ENCODE measurements at places on chromosomes 4 and X.

DNA sequence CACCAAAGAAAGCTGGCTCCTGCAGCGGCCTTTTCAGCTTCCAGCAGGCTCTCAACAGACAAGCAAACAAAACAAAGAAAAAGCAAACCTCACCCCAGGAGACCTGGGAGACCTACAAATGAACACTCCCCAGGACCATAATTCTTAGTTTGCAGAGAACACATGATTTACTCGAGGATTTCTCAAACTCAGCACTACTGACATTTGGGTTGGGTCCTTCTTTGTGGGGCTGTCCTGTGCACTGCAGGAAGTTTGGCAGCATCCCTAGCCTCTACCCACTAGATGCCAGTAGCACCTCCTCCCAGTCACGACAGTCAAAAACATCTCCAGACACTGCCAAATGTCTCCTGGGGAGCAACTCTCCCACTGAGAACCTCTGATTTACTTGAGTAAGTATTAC lies 21.9 kb downstream of the APOO start:
- DNase-seq = no peak

- no peak for DNase-seq
Observed at GRCh38 chr4:22174640-22175039, 226.1 kb upstream of the KCNIP4 start.

GRCh38 chr4:28883211-28883610 lies 1837.0 kb upstream of the PCDH7 start:
- DNase-seq = no peak

DNA sequence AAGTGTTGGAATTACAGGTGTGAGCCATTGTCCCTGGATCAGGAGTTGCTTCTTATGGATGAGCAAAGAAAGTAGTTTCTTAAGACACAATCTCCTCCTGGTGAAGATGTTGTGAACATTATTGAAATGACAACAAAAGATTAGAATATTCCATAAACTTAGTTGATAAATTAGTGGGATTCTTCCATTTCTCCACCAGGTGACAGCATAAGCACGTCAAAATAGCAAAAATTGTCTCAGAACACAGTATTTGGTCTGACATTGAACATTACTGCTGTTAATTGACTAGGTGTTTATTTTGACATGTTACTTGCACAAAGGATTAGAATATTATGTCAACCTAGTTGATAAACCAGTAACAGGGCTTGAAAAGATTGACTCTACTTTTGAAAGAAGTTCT lies 21.6 kb downstream of the CLDN34 start:
- DNase-seq = no peak

GRCh38 chr4:154465085-154465484 lies 26.5 kb downstream of the DCHS2 start:
- no peak for DNase-seq

DNA sequence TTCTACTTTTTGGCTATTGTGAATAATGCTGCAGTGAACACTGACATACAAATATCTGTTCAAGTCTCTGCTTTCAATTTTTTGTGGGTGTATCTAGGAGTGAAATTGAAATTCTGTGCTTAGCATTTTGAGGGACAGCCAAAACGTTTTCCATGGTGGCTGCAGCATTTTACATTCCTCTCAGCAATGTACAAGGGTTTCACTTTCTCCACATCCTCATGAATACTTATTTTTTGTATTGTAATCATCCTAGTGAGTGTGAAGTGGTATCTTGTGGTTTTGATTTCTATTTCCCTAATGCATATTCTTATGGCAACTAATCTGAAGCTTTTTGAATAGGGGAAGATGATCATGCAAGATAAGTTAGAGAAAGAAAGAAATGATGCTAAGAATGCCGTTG lies 40.3 kb downstream of the HSPA4L start:
- no peak for DNase-seq

GRCh38 chr4:53562409-53562808 lies 28.9 kb downstream of the LNX1 start:
- DNase-seq = no peak

- no peak for DNase-seq
Observed at GRCh38 chrX:67673741-67674274, 130.0 kb downstream of the AR start.

DNA sequence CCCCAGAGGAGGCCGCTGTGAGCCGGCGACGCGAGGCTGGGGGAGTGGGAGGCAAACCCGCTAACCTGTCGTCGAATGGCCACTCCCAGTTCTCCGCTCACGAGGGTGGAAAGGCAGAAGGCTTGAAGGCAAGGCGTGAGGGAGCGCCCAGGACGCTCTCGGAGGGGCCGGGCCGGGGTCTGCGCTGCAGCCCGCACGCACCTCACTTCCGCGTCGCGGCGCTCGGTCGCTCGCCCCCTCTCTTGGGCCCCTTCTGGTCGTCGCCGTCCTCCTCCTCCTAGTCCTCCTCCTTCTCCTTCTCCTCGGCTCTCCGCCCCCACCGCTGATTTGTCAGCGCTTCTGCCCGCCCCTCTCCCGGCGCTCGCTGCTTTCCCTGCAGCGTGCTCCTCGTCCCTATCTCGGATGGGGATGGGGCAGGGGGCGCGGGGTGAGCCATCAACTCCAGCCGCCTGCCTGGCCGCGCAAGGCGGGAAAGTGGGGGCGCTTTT lies at the start of gene SNCA:
Gene SNCA, minus strand, starts transcription at position 265 of the 488 bp plus-strand sequence. CDS start 1,494 bp downstream, outside the sequence.
- DNase-seq = no peak

DNA sequence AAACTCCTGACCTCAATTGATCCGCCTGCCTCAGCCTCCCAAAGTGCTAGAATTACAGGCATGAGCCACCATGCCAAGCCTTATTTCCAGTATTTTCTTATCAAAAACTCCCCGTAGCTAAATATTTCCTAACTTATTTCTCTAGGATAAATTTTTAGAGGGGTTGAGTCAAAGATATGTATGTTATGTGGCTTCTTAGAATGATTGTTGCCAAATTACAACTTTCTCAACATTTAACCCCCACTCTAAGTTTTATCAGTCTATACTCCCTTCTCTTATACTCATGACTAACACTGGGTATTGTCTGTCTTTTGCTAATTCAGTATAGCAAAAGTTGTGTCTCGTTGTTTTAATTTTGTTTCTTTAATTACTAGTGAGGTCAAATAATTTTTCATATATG lies 187.7 kb upstream of the LNX1 start:
- DNase-seq = no peak

DNA sequence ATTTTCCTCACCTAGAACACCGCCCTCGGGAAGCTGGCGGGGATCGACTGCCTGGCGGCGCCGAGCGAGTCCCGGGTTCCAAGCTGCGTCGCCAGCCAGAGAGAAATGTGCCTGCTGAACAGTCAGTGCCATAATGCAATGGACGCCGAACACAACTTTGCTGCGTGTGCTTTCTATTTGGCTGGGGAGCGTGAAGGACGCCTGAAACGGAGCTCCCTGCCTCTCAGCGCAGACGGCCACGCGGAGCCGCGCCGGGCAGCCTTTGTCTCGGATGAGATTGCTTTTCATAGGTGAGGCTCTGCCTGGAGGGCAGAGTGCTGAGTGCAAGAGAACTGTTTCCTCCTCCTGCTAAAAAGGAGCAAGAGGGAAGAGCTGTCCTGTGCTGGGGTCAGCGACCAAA lies 107.7 kb upstream of the BCOR start:
- no peak for DNase-seq

Measured in activated gamma-delta T cell treated with Interleukin-2 at 50 U/mL for 16 hours (primary cell).